ENCODE measurements at places on chromosomes 11 and 22.

- no peak for DNase-seq
These were observed 21.4 kb upstream of the ABCC8 start for GRCh38 chr11:17498058-17498457.

DNA sequence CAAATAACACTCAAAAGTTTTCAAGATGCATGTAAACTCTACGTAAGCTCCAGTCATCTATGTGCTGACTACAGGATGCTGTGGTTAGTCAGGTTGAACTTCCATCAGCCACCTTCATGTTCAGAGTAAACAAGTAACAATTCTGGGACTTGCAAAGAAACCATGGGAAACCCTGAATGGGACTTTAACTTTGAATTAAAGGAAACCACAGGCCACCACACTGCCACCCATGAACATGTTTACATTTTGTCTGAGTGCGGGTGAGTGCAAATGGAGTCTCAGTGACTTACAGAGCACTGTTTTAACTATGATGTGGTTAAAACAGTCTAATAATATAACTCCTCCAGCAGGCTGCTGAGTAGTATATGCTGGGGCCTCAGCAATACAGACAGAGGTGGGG lies 12.9 kb upstream of the SYTL2 start:
- peak; percentile 30 for DNase-seq

DNA sequence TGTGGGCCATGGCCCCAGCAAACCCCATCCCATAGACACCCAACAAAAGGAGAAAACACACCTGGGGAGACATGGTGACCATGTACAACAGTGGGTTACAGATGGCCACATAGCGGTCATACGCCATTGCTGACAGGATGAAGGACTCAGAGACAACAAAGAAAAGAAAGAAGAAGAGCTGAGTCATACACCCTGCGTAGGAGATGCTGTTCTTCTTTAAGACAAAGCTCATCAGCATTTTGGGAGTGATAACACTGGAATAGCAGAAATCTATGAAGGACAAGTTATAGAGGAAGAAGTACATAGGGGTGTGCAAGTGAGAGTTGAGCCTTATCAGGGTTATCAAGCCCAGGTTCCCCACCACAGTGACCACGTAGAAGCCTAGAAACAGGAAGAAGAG lies 4.9 kb downstream of the OR8B8 start:
- DNase-seq, result no peak

DNA sequence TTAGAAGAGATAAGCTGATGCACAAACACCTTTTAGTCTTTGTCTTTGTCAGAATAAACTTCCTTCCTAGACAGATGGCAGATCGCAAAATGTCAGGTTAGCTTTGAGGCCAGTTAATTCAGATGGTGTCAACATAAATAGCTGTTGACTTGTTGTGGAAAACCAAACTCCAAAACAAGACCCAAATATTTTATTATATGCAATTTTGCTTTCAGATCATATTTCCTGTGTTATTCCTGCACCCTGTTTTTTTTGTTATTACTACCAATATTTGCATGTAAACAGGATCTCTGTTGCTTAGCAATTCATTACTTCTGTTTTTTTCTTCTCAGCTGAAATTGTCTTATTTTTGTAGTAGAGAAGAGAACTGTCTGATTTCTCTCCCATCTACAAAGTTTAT lies 316.0 kb downstream of the ETS1 start:
- no peak for DNase-seq

DNA sequence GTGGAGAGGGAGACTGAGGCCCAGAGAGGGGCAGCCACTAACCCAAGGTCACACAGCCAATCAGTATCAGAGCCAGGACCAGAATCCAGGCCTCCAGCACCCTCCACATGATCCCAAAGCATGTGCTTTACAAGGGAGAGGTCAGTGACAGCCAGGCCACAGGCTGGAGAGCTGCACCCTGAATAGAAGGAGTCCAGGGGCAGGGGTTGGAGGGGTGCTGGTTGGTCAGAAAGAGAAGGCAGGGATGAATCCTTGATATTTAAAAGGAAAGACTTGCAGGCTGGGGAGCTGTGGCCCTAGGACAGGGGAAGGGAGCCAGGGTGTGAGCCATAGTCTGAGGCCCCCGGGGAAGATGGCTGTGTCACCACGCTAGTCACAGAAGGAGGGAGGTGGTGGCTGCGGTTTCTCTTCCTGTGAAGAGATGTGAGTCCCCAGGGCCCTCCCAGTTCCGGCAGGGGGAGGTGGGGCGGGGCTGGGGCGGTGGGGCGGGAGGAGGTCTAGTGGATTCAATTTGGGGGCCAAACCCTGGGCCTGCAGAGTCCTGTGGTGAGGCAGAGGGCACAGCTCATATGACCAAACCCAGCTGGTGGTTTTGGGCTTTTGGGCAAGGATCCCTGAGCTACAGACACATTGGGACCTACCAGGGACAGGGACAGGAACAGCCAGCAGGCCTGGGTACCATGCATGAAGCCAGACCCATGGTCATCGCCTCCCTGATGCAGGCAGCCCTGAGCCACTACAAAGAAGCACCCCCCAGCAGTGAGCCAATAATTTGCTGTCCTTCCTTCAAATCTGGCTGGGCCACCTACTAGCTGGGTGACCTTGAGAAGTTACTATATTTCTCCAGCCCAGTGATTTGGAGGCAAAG lies 14.0 kb downstream of the RAC2 start:
- peak; percentile 69 for DNase-seq

DNA sequence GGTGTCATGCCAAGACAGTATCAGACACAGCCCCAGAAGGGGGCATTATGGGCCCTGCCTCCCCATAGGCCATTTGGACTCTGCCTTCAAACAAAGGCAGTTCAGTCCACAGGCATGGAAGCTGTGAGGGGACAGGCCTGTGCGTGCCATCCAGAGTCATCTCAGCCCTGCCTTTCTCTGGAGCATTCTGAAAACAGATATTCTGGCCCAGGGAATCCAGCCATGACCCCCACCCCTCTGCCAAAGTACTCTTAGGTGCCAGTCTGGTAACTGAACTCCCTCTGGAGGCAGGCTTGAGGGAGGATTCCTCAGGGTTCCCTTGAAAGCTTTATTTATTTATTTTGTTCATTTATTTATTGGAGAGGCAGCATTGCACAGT lies 14.6 kb downstream of the IL10RA start:
- no peak for DNase-seq

- no peak for DNase-seq
These were observed 21.7 kb downstream of the VWCE start for GRCh38 chr11:61273178-61274078.

DNA sequence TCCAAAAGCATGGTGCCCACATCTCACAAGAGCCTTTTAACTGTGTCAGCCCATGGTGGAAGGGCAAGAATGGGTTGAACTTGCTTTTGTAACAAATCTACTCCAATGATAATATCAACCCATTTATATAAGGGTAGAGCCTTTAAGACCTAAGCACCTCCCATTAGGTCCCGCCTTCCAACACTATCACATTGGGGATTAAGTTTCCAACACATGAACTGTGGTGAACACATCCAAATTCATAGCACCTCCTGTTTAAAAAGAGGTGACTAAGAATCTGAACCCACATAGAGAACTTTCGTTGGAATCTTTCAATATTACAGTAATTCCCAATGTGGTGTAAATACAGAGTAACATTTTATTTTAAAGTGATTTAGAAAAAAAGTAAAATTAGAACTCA lies 9.2 kb upstream of the CNTF start:
- DNase-seq, result no peak

- no peak for DNase-seq
These were observed 35.9 kb downstream of the MAP6 start for GRCh38 chr11:75632962-75633361.

DNA sequence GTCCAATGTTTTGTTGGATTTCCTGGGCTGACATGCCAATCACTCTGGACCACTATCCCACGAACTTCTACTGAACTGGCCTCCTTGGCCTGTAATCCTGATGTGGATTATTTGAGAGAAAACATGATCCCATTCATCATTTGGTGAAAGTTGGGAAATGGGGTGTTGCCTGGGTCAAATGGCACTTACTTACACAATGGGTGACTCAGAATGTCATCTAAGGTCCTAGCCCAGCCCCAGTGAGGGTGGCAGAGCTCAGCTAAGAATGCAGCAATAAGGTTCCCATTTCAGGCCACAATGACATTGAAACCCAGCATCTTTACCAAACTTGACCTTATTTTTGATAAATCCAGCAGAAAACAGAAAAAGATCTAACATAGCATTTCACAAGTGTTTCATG lies 8.0 kb upstream of the DSCAML1 start:
- DNase-seq, result no peak

DNA sequence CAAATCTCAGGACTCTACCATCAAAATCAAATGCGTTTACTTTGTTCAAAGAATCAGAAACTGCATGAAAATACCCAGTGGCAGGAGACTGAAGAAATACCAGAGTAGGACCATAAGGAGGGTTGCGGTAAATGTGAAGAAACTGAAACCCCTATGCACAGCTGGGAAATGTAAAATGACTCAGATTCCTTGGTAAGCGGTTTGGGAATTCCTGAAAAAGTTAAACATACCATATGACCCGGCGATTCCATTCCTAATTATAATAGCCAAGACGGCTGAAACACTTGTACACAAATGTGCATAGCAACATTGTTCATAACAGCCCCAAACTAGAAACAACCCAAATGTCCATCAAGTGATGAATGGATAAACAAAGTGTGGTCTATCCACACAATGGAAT lies 114.1 kb upstream of the GRAMD1B start:
- DNase-seq, result no peak

GRCh38 chr11:62933750-62934495 lies 12.8 kb upstream of the CHRM1 start:
- no peak for DNase-seq
